ENCODE measurements at places on chromosomes 12 and 14.

DNA sequence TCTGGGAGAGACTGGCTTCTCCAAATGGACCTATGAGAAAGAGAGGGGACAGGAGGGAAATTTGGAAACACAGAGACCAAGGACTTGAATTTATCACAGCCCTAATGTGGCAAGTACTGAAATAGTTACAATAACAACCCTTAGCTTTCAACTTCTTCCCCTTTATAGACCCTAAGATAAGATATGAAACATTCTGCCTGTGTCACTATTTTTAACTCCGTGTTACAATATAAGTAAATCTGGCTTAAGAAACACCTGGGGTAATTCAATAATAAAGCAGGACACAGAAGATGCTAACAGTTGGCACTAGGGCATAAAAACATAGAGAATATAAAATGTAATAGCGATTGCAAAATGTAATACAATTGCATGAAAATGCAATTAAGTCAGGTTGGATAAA, 216.4 kb downstream of the NOVA1 start:
- DNase-seq, result no peak

DNA sequence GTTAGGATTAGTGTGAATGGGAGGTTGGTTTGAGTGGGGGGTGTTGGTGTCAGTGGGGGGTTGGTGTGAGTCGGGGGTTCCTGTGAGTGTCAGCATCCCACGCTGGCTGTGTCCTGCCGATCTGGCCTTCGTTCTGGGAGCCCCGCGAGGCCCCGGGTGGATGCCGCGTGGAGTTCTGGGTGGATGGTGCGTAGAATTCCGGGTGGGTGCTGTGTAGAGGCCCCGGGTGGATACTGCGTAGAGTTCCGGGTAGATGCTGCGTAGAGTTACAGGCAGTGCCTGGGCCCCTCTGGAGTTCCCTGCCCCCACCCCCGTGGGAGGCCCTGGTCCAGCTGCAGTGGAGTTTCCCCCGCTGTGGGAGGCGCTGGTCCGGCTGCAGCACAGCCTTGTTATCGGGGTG, 8.7 kb downstream of the NOC4L start:
- DNase-seq, result no peak

GRCh38 chr14:95236221-95236620, 78.9 kb upstream of the DICER1 start:
- no peak for DNase-seq

- no peak for DNase-seq
Observed at GRCh38 chr12:124867401-124867930, 3.8 kb upstream of the SCARB1 start.

- DNase-seq, result no peak
Observed at GRCh38 chr12:131943389-131943788, 6.4 kb upstream of the EP400 start.

- DNase-seq, result no peak
Observed at GRCh38 chr12:52643233-52644077, 8.6 kb downstream of the KRT2 start.

- peak; percentile 76 for DNase-seq
Observed at GRCh38 chr14:22314183-22314820, 274.7 kb downstream of the DAD1 start.

DNA sequence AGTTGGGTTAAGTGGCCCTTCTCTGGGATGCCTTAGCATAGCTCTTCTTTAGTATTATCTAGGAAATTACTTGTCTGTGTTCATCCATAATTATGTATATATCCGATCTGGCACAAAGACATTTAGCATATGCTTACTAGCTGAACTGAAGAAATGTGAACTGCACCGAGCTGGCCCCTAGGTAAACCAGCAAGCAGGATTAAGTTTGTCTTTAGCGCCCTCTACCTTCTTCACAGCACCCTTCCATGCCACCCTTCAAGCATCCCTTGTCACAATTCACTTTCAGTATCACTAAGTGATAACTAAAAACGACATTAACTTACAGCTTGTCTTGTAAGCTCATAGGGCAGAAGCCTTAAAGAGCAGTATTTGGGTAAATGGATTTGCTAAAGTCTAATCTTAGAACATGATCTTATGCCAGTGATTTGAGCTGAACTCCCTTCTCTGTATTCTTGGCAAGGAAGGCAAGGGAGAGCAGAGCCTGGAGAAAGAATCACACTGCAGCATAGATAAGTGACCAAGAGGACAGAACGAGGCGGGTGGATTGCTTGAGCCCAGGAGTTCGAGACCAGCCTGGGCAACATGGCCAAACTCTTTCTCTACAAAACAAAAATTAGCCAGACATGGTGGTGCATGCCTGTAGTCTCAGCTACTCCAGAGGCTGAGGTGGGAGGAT, 2.6 kb upstream of the HAL start:
- peak; percentile 77 for DNase-seq

GRCh38 chr12:3122841-3123678, 45.9 kb downstream of the TSPAN9 start:
- no peak for DNase-seq

GRCh38 chr14:77338302-77338701, 17.5 kb downstream of the GSTZ1 start:
- DNase-seq, result no peak

DNA sequence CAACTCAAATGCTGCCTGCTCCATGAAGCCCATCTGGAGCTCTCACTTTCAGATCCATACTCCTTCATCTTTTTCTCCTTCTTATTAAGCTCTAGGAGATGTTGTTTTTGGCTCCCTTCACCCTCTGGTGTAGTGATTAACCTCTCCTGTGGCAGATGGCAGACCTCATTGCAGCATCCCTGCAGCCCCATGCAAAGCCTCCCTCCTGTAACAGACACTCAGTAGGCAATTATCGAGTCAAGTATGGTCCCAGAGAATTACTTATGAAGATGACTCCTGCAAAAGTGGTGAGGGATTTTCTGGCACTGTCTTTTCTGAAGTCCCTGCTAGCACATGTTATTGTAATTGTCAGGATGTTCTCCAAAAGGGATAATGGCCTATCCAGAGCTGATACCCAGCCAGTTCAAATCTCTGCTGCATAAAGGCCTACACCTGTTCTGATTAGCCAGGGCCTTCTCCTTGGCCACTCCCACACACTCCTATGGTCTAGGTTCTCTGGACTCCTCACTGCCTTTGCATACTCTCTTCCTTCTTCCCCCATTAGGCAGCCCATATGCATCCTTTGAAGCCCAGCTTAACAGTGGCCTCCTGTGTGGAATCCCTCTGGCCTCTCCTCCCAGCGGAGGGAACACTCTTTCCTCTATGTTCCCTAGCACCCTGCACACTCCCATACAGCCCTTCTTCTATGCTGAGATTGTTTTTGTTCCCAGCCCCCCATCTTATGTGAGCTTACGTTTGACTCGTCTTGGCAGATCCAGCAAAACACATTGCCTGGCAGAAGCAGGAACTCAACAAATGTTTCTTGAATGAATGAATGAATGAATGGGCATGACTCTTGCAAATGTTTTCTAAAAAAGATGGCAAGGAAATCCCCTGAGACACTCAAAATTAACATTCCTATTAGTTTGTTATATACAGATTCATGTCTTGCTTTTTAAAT, 43.9 kb upstream of the MDM1 start:
- DNase-seq, result no peak

GRCh38 chr12:116958402-116959197, 47.9 kb downstream of the FBXW8 start:
- no peak for DNase-seq

DNA sequence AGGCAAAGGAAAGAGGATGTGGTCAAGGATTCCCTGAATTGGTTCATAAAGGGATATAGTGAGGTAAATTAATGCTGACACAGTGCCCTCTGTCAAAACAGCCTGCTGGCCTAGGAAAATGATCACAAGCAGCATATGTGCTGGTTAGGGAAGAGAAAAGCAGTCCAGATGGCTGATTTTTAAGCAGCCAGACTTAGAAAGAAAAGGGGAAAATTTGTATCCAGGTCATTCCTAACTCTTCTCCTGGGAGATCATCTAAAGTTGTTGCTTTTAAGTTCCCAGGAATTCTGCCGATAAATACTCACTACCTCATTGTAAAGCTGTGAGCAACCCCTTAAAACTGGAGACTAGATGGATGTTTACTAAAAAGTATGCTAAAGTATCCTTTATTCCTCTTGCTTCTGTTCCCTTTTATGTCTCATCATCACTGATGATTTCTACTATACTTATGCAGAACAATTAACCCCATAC, 46.4 kb upstream of the CNOT2 start:
- DNase-seq, result no peak

Data from kidney (tissue), 22 donors.